Pancreas (tissue), 10 donors: ENCODE measurements at places on chromosomes 7 and 10.

GRCh38 chr10:132360766-132361447 lies 28.9 kb downstream of the LRRC27 start:
- peak; percentile 83 for DNase-seq

GRCh38 chr7:117385363-117386109 lies 41.8 kb downstream of the ASZ1 start:
- no peak for DNase-seq

DNA sequence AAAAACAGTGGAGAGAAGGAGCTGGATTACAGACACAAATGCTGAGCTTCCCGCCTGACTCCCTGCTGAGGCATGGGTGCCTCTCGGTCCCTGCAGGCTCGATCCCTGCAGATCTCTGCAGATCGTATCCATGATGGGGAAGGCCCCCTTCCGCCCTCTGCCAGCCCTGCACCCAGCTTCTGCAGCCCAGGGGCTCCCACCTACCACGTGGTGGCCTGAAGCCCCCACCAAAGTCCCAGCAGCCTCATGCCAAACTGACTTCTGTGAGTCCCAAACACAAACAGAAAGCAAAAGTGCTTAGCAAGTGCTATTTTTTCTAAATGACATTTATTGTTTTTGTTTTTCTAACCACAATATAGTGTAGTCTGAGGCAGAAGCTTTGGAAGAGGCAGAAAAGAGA lies 127.1 kb upstream of the CHST15 start:
- DNase-seq = no peak

DNA sequence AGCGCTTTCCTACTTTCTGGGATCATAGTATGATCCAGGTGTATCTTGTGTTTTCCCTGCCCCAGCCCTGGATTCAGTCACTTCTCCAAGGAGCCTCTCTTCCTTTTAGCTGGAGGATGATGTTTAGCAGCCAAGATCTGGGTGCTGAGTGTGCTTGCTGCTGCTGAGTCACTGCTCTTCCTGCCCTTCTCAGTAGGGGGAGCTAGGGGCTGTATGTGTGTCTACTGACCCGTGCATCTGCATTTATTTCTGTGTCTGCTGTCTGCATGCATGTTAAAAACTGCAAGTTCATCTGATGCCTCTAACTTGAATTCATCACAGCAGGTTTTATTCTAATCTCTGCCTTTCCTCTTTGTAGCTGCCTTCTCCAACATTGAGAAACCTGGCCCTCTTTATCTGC lies 31.6 kb downstream of the MGMT start:
- no peak for DNase-seq

DNA sequence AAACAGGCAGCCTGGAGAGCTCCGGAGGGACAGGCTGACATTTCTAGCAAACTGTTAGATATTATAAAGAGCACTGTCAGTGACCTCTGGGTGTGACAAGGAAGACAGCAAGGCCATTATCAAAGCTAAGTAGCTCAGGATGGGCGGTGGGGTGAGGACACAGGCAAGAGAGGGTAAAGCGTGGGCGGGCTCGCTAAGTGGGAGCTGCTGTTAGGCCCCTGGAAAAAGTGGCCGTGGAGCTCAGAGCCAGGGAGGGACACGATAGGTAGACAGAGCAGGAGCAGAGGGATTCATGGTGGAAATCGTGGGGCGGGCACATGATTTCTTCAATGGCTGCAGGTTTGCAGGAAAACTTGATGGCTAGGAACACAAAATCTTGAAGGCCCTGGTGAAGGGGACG lies 51.4 kb upstream of the NPS start:
- no peak for DNase-seq
